Stimulated activated CD4-positive, alpha-beta T cell treated with anti-CD3 and anti-CD28 coated beads, Interleukin-4, amount 100 ng/mL, for 24 hours (primary cell): ENCODE measurements at places on chromosomes 3 and 15.

- no peak for DNase-seq
These were observed 1227.6 kb upstream of the EPHA6 start for GRCh38 chr3:95586754-95587153.

DNA sequence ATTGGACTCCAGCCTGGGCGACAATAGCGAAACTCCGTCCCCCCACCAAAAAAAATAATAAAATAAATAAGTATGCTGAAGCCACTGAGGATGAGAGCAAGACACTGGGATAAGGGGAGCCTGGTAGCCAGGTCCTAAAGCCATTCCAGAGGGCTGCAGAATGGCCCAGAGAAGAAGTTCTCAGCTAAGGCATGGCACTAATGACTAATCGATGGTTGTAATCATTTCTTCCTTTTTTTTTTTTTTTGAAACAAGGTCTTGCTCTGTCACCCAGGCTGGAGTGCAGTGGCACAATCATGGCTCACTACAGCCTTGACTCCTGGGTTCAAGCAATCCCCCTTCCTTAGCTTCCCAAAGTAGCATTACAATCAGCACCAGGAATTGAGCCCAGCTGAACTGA lies 25.6 kb upstream of the ZNF774 start:
- no peak for DNase-seq

- DNase-seq, result no peak
These were observed 786.2 kb downstream of the AGBL1 start for GRCh38 chr15:86865920-86866319.

- peak; percentile 68 for DNase-seq
These were observed 68.9 kb downstream of the SMAD3 start for GRCh38 chr15:67134067-67134838.

DNA sequence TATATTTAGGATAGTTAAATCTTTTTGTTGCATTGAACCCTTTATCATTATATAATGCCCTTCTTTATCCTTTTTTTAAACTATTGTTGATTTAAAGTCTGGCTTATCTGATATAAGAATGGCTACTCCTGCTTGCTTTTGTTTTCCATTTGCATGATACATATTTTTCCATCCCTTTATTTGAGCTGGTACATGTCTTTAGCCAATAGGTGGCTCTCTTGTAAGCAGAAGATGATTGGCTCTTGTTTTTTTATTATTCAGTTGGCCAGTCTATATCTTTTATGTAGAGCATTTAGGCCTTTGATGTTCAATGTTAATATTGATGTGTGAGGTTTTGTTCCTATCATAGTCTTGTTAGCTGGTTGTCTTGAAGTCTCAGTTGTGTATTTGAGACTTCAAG lies 99.5 kb upstream of the MCTP2 start:
- DNase-seq, result no peak

DNA sequence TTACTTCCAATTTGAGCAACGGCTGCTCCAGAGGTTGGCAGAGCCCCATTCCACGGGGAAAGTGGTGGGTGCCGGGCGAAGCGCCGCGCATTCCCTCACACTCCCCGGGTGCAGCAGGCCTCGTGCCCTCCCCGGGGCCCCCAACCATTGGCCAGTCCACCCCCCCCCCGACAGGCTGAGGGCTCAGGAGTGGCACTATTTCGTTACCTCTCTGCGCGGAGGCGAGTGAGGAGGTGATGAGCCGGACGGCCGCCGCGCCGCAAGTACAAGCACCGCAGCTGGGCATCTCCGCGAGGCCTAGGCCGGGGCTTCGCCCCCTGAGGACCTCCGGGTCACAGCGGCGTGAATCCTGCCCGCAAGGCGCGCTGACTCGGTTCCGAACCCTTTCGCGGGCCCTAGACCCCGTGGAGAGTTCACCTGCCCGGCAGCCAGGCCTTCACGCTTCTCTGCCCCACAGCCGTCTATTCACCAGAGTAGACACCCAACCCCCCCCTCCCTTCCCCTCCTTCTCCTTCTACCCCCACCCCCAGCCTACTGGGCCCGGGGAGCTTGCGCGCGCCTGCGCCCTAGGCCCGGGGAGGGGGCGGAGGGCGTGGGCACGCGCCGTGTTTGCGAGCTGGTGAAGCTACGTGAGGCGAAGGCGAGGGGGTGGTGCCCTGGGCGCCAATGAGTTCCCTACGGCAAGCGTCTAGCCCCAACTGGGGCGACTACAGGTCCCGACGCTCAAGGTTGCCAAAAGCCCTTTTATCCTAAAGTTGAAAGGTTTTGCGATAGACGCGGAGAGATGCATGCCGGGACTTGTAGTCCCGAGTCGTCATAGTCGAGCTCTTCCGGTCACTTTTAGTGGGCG lies at the start of gene CLPX:
Gene CLPX, minus strand, starts transcription at position 475 of the 850 bp plus-strand sequence. Its CDS starts 189 bp downstream, at position 286.
- DNase-seq, result peak; percentile 88

- DNase-seq, result no peak
These were observed 60.1 kb downstream of the PXYLP1 start for GRCh38 chr3:141291559-141292355.

GRCh38 chr3:119642746-119643473 lies 17.5 kb downstream of the POPDC2 start:
- DNase-seq, result peak; percentile 8

GRCh38 chr3:59873576-59874230 lies 823.9 kb upstream of the CFAP20DC start:
- no peak for DNase-seq

- no peak for DNase-seq
These were observed 566.3 kb downstream of the AGBL1 start for GRCh38 chr15:86645925-86646500.

GRCh38 chr15:90232196-90232595 lies 1.5 kb downstream of the CIB1 start:
- no peak for DNase-seq

GRCh38 chr3:103052236-103052830 lies 617.5 kb downstream of the ZPLD1 start:
- no peak for DNase-seq

DNA sequence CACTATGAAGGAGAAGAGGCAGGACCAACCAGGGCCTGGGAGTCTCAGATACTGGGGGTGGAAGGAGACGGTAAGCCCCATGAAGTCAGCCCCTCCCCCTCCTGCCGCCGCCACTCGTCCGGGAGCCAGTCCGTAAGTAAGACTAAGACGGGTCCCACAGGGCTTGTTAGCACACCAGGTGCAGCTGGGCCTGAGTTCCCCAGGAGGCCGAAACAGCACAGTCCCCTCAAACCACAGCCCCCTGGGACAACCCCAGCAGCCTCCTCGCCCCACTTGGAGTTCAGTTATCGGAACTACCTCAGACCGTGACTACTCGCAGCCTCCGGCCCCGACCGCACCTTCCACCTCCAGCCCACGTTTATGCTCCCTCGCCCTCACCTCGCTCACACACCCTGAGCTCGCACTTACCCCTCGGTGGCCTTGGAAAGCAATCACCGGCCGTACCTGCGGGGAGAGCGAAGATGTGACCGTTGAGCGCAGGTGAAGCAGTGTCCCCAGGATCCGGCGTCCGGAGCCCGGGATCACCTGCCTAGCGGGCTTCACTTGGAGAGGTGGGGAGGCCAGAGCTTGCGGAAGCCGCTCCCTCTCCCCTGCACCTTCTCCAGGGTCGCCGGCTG lies 557 bp downstream of the ELL3 start:
- peak; percentile 19 for DNase-seq
